ENCODE measurements at places on chromosomes 4 and X.

DNA sequence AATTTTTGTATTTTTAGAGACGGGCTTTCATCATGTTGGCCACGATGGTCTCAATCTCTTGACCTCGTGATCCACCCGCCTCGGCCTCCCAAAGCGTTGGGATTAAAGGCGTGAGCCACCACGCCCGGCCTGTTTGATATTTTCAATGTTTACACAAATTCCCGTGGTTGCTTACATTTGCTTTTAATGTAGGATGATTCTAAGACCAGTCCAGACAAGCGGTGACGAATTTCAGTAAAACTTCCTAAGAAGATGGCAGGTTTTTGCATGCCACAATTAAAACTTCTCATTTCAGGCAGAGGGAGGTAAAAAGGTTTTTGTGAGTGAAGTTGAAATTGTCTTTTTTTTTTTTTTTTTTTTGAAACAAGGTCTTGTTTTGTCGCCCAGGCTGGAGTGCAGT is 41.4 kb upstream of the RBPJ start:
- no peak for DNase-seq

DNA sequence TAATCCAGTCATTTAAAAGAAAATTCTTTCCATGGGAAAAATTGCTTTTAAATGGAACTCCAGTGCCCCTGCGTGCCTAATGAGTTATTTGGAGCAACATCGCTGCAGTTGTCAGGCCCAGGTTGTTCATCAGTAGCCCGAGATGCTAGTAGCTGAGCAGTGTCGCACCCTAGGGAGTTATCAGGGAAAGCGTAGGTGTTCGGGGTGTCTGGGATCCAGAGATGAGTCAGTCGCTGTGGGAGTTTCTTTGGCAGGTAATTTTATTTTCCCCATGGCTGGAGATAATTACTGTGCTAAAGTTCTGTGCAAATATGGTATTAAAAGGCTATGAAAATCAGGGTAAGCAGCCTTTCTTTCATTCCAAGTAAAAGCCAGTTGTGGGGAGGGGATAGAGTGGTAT is 49.4 kb downstream of the ANXA3 start:
- no peak for DNase-seq

GRCh38 chr4:86338989-86339388 is 20.9 kb downstream of the MAPK10 start:
- DNase-seq: no peak

- no peak for DNase-seq
Observed at GRCh38 chrX:21813612-21814368, 25.6 kb upstream of the MBTPS2 start.

- DNase-seq: no peak
Observed at GRCh38 chr4:52837716-52838558, 24.2 kb upstream of the RASL11B start.

DNA sequence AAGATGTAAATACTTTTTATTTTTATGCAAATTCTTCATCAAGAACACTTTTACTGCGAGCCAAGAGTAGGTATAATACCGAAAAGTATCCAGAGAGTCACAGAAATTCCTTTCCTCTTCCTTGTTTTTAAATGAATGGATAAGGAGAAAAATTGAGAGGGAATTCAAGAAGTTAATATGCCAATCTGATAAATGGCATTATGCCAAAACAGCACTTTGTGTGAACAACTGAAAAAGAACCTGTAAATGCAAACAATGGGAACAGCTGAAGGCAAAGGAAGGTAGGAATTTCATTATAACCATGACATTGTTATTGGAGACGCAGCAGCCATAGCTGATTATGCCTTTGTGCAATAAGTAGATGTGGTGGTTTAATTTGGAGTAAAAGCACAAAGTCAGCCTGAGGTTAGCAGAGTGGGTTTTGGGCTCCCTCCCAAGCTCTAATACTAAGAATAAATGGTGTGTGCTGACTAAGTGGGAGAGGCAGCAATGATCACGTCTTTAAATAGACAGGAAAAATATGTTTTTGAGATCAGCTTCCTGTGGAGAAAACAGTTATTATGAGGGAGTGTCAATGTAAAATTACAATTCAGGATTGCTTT is 209.8 kb upstream of the NDST4 start:
- no peak for DNase-seq

DNA sequence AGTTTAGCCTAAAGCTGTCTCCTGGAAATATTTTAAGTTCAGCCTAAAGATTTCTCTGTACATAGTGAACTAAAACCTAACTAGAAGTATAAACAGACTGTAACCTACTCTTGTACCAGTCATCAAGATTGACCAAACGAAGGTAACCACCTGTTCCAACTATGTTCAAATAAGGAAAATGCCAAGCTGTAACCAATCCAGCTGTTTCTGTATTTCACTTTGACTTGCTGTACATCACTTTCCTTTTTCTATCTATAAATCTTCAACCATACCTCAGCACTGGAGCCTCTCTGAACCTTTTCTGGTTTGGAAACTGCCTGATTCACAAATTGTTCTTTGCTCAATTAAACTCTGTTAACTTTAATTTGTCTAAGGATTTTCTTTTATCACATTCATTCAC is 3.1 kb upstream of the CYSLTR1 start:
- no peak for DNase-seq

- DNase-seq: no peak
Observed at GRCh38 chr4:19230906-19231545, 1020.7 kb upstream of the SLIT2 start.

GRCh38 chr4:107828315-107829090 is 3.8 kb downstream of the SGMS2 start:
- no peak for DNase-seq

- no peak for DNase-seq
Observed at GRCh38 chr4:164997324-164997723, 19.9 kb upstream of the TRIM61 start.

GRCh38 chr4:185036019-185036418 is 17.7 kb downstream of the HELT start:
- DNase-seq: no peak

DNA sequence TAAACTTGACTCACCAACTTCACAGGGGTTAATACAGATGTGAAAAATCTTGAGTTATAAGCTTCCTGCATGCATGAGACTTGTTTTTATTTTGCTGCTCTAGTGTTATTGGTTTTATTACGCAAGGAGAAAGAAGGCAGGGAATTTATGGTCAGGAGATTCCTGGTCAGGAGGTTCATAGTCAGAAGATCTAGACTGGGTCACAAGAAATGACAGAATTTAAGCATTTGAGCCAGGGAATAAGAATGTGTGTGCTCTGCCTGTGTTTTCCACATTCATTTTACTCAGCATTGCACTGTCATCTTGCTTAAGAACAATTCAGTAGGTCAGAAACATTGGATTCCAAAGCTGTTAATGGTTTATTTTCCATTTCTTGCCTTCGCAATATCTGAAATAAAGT is 2522.1 kb downstream of the ARAP2 start:
- DNase-seq: no peak

DNA sequence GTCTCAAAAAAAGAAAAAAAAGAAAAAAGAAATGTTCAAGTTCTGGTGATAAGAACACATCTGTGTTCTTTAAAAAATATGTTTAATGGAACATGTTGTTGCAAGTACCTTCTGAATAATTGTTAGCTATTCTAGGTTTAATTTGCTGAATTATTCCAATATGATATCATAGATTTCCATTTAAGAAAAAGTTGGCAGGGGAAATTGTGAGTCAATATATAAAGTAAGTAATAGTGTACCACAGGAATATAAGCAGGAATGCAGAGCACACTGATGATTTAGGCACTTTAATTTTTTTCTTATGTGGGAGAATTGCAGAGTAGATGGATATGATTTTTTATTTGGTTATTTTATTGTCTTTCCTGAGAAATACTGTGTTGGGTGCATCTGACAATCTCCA is 190.7 kb downstream of the RPA4 start:
- DNase-seq: no peak

- DNase-seq: no peak
Observed at GRCh38 chr4:57034520-57034919, 55.8 kb downstream of the POLR2B start.

DNA sequence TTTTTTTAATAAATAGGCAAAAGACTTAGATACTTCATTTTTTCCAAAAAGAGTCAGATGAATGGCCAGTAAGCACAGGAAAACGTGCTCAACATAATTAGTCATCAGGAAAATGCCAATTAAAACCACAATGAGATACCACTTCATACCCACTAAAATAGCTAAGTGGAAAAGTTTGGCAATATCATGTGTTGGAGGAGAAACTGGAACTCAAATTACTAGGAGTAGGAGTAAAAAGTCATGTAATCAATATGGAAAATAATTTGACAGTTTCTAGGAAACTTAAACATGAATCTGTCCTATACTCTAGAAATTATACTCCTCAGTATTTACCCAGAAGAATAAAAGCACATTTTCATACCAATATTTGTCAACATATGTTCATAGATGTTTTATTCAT is 449.8 kb downstream of the INPP4B start:
- DNase-seq: no peak

DNA sequence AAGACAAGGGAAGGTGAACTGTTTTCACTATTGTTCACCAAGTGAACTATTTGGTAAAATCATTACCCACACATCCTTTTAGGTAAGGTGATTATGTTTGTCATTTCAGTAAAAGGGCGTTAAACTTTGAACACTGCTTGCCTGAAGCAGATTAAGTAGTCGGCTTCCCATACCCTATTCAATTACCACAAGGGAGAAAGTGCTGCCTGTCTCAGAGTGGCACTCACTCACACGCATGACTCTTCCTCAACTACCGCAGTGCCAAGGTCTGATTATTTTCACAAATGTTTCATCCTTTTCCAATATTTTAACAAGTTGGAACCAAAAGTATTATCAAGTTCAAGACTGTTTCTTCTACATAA is 11.0 kb downstream of the VEGFC start:
- no peak for DNase-seq

DNA sequence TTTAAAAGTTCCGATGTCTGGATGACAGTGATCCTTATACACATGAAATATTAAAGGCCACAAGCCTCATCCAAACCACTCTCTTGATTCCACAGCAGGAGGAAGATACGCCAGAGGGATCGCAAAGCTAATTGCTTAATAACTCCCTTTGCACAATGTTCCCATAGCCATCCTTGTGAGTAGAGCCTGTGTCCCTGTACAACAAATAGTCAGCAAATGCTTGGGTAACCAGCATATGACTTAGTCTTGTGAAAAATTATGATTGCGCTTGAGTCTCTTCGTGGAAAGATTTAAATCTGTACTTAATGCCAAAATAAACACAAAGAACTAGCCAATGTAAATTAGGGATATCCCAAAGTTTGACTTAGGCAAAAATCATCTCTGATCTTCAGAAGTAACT is 31.5 kb downstream of the SLC9A7 start:
- DNase-seq: no peak

DNA sequence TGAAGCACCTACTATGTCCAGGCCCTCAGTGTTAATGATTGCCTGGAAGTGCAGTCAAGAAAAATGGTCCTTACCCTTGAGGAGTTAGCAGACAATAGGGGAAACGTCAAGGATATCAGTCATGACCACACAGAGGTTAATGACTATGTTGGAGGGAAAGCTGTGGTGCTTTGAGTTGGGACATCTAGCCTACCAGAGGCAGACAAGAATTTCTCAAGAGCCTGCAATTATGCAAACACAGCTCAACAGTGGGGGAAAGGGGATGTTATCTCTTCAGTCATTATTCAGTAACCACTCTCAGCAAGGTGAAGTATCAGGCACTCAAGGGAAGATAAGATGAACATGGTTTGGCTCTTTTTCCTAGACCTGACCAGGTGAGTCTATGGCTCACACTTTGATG is 7.0 kb upstream of the FGFBP1 start:
- no peak for DNase-seq

- DNase-seq: no peak
Observed at GRCh38 chr4:142274137-142274536, 572.0 kb downstream of the INPP4B start.

- no peak for DNase-seq
Observed at GRCh38 chr4:14247767-14248166, 620.2 kb upstream of the BOD1L1 start.

GRCh38 chrX:14932136-14932535 is 58.9 kb downstream of the MOSPD2 start:
- DNase-seq: no peak

GRCh38 chr4:73066928-73067327 is 2.6 kb downstream of the COX18 start:
- no peak for DNase-seq

- DNase-seq: no peak
Observed at GRCh38 chr4:182429896-182430295, 186.7 kb downstream of the TENM3 start.

GRCh38 chrX:2608638-2609430 is 82.3 kb upstream of the CD99 start:
- DNase-seq: peak; percentile 71

GRCh38 chr4:169492436-169493163 is 119.8 kb downstream of the NEK1 start:
- DNase-seq: no peak

GRCh38 chrX:20362268-20363267 is 95.9 kb upstream of the RPS6KA3 start:
- no peak for DNase-seq

DNA sequence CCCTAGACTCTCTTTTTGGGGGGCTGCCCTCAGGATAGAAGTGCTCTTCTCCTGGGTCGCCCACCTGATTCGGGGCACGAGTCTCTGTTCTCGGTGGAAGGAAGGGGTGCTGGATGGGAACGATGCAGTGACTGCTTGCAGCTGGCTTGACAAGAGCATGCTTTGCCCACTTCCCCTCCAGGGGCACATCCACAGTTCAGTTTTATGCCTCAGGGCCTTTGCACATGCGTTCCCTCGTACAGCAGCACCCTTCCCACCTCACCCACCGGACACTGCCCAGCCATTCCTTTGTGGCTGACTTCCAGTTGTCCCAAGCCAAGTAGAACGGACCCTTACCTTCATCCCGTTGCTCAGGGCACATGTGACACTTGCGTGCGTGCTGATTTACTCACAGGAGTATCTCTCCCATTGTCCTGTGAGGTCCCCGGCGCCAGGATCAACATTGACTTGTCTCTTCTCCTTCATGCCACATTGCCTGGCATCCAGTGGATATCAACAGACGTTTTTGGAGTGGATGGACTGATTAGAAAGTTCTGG is 60.0 kb downstream of the C4orf50 start:
- DNase-seq: no peak

DNA sequence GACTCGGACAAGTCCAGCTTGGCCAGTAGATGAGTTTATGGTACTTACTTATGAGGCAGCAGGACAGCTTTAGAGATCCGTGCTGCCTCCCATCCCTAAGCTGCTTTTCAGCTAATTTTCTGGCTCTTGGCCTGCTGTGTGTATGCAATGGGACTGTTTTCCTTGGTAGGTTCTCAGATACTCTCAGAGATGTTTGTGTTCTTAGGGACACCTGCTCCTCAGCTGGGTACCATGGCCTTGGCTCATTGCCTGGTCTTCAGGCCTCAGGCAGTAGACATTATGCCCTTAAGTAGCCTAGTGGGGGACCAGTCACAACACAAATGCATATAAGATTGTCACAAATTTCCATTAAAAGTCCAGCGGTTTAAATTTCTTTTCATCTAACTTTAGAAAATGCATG is 688.0 kb downstream of the PCDH7 start:
- DNase-seq: no peak

GRCh38 chr4:8534611-8535010 is 45.6 kb upstream of the GPR78 start:
- no peak for DNase-seq

GRCh38 chr4:165604181-165604580 is 225.4 kb downstream of the CPE start:
- no peak for DNase-seq

Measured in activated T-helper 1 cell treated with anti-CD3 and anti-CD28 coated beads, Interleukin-2, amount 50 U/mL, for 16 hours (primary cell).